ENCODE measurements at places on chromosomes 11 and 22. TPM values are rescaled to one million over a fixed set of nuclear protein-coding genes. Genes with fewer than 3 reads are reported as not detected.

The NXPE2 gene
- not detected for total RNA-seq

The SEC14L6 gene
- total RNA-seq: not detected

The TBX10 gene
- not detected for total RNA-seq

The THRSP gene
- total RNA-seq: 9.2 TPM

The C11orf16 gene
- not detected for total RNA-seq

The TMPRSS13 gene
- 0.39 TPM for total RNA-seq

The KMT5B gene
- total RNA-seq: 29.4 TPM

The FOSL1 gene
- 58.3 TPM for total RNA-seq

The PHETA2 gene
- 11.0 TPM for total RNA-seq

The DEPDC5 gene
- 24.7 TPM for total RNA-seq

The EML3 gene
- total RNA-seq: 116 TPM

The TSPAN18 gene
- 14.2 TPM for total RNA-seq

The SCUBE1 gene
- 3.9 TPM for total RNA-seq

The UVRAG gene
- total RNA-seq: 80.4 TPM

The GRAP2 gene
- 1.3 TPM for total RNA-seq

The KCNJ1 gene
- total RNA-seq: not detected

The PLEKHB1 gene
- 0.58 TPM for total RNA-seq

The PYGM gene
- total RNA-seq: 1.8 TPM

The SCGB1A1 gene
- not detected for total RNA-seq

The ASRGL1 gene
- 22.6 TPM for total RNA-seq

The OOSP2 gene
- total RNA-seq: not detected

The FAM118B gene
- total RNA-seq: 18.7 TPM

The DCHS1 gene
- total RNA-seq: 23.0 TPM

Data from mesenteric fat pad (tissue), 1 donor.